ENCODE measurements at places on chromosomes 2 and 18.

DNA sequence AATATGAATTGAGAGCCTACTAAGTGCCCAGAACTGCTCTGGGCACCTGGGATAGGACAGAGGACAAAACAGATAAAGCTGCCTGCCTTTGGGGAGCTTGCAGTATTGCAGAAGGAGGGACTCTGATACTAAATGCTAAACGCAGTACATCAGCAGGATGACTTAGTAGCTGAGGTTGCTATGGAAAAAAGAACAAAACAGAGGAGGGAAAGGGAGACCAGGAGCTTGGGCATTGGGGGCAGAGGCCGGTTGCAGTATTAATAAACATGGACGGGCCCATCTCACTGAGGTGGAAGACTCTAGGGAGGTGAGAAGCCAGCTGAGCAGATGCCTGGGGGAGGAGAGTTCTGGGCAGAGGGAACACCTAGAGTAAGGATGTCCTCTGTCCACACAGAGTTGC, 66.1 kb upstream of the SP3 start:
- no peak for DNase-seq

GRCh38 chr2:40440835-40441234, 11.1 kb downstream of the SLC8A1 start:
- no peak for DNase-seq

DNA sequence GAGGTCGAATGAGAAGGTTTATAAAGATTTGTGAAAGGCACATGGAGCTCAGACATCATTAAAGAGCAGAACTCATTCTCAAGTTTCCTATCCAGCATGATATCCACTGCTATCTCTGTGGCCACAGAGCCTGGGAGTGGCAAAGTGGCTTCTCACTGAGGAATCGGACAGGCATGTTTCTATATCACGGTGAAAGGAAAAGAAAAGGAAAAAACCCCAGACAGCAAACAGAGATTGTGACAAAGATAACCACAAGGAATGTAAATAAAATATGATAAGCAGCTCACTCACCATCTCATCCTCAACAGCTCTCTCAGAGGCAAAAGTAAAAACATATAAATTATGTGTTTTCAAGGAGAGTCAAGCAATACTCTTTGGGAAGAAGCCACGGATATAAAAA, 2.5 kb downstream of the PID1 start:
- no peak for DNase-seq

- no peak for DNase-seq
Observed at GRCh38 chr2:20443276-20443920, 3.5 kb upstream of the RHOB start.

- no peak for DNase-seq
Observed at GRCh38 chr2:15730545-15731212, 139.0 kb downstream of the DDX1 start.

- no peak for DNase-seq
Observed at GRCh38 chr2:232316461-232317330, 61.9 kb upstream of the ALPP start.

DNA sequence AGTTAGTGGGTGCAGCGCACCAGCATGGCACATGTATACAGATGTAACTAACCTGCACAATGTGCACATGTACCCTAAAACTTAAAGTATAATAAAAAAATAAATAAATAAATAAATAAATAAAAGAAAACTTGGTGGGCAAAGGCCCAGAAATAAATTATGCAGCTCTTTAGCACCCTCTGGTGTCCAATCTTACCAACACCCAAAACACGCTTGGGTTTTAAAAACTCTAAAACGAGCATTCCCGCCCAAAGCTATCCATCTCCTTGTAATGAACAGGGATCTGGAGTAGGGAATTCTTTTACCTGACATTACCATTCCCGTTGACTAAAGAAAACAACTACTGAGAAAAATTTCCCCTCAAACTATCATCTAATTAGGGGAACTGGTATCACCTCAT, 2005.9 kb upstream of the CELF4 start:
- no peak for DNase-seq

DNA sequence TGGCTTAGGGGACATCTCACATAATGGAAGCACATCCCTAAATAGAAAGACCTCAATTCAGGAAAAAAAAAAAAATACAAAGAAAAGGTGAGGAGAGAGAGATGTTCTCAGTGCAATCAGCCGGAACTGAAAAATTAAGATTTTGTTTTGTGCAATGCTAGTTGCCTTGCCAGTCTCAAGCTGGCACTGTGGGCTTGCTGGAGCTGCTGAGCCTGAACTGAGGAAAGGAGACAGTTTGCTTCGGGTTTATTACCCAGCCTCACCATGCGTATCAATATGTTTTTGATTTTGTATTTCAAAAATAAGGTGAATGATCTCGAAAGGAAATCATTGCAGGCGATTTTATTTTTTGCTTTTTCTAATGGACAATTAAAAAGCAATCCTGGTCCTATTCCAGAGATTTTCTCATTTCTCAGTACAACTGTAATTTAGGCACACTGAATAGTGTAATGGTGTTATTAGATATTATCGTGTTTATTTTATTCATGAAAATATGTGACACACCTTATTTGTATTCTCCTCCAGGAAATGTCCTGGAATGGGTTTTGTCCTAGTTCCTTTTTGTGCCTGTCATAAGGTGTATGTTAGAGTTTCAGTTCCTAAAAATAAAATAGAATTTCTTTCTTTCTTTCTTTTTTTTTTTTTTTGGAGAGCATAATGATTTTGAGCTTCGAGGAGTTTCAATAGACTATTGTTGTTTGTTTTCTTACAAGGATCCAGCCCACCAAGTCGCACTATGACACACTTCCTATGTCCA, 72.8 kb upstream of the ZEB2 start:
- no peak for DNase-seq

DNA sequence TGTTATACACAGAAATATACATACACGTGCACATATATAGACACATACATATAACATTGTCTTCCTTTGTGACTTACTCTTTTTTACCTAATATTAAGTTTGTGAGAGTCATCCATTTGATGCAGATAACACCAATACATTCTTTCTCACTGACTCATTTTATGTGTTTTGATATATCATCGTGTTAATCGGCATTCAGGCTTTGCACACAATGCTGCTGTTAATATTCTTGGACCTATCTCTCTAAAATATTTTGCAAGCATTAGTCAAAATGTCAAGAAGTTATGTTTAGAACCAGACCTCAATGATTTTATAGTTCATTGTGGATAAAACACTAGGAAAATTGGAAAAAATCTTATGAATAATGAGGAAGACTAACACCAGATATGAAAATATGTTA, 441.1 kb downstream of the LRATD1 start:
- DNase-seq, result no peak

DNA sequence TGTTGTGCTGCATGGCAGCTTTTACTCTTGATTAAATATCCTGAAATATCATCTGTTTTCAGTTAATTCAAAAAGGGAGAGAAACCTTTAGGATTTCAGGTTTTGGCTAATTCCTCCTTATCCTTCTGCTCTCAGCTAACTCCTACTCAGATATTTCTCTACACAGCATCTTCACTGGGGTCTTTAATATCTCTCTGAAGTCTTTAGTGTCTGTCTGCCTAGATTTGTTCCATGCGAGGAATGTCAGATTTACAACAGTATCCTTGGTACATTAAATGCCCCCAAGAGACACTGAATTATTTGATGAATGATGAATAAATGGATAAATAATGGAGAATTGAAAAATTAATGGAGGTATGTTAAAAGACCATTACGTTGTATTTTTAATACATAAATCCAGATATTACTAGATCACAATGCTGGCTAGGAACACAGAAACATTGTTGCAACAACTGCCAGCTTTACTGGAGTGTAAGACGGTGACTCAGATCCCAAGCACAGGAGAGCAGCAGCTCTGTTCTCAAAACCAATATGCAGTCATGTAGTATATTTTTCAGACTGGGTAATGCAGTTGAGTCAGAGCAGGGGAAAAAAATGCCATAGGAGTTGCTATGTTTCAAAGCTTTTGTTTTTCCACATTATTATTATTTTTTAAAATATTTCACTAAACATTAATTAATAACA, 388.0 kb upstream of the SYT4 start:
- DNase-seq, result no peak

DNA sequence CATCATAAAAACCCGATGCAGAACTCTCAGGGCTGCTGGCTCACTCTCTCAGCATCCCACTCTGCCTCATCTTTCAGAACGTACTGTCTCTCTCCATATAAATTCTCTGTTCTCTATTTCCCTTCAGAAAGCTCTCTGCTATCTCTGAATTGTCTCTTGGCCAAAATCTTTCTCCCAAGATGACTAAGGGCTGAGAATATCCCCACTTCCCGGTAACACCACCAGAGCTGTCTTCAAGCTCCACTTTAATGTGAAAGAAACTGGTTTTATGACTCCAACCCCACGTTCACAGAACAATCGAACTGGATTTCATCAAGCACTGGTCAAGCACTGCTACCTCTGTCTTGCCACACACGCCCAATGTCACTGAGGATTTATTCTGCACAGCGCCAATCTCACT, 22.4 kb downstream of the TGFBRAP1 start:
- DNase-seq, result no peak

DNA sequence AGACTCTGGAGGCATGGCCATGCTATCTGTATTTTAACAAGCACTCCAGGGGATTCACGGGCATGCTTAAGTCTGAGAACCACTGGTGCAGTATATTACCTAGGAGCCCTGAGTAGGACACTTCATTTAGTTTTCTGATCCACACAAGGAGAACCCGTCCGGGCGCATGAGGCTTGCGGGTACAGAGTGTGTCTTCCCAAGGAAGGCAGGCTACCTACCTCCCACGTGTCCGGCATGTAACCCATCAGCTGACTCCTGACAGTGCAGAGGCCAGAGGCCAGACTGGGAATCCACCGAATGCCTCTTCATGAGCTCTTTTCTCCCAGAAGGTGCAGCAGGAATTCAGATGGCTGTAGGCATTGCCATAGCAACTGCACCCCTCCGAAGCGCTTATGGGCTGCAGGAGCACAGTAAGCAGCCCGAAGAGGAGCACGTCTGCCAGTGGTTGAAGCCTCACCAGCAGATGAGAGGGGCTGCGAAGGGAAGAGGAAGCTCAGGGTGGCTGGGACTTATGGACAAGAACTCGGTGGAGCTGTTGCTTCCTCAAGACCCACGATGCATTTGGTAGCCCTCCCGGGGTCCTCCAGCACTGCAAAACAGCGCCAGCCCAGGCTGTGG, 33.8 kb upstream of the DNMT3A start:
- no peak for DNase-seq

Measured in activated CD4-positive, alpha-beta T cell treated with anti-CD3 and anti-CD28 coated beads, Interleukin-2, amount 50 U/mL, for 1 hour (primary cell).